ENCODE measurements at places on chromosomes 2 and 18. TPM values are rescaled to one million over a fixed set of nuclear protein-coding genes. Genes with fewer than 3 reads are reported as not detected.

Gene LRRC30
- not detected for total RNA-seq

Gene NR4A2
- total RNA-seq, result 2.9 TPM

Gene DIPK1C
- total RNA-seq, result 0.14 TPM

GRCh38 chr2:109279243-109279860 is 150.3 kb downstream of the SH3RF3 start:
- DNase-seq, result no peak

GRCh38 chr2:114119862-114120261 is 230.0 kb downstream of the ACTR3 start:
- DNase-seq, result no peak

- DNase-seq, result no peak
Measured at GRCh38 chr2:178530625-178531142, 50.4 kb downstream of the PLEKHA3 start.

GRCh38 chr18:13076886-13077285 is 85.7 kb downstream of the CEP192 start:
- DNase-seq, result no peak

- DNase-seq, result no peak
Measured at GRCh38 chr2:9970200-9971044, 18.9 kb downstream of the GRHL1 start.

GRCh38 chr2:18825838-18826237 is 236.5 kb upstream of the NT5C1B start:
- no peak for DNase-seq

- no peak for DNase-seq
Measured at GRCh38 chr2:96830044-96830562, 13.7 kb downstream of the ANKRD23 start.

DNA sequence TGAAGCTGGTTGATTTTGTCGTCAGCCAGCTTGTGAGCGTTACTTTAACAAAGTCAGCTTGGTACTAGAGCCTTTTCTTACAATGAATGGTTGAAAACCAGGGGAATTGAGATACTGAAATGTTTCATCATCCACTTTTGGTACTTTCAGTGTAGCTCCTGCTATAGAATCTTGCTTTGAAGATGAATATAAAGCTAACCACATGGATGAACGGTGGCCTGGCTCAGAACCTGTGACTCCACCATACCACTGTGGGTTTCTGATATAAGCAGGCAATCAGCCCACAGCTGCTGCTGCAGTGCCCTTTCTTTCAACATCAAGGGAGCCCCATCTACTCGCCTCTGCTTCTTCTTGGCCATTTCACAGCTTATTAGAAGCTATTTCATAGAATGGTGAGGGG is 53.2 kb upstream of the GPR45 start:
- no peak for DNase-seq

DNA sequence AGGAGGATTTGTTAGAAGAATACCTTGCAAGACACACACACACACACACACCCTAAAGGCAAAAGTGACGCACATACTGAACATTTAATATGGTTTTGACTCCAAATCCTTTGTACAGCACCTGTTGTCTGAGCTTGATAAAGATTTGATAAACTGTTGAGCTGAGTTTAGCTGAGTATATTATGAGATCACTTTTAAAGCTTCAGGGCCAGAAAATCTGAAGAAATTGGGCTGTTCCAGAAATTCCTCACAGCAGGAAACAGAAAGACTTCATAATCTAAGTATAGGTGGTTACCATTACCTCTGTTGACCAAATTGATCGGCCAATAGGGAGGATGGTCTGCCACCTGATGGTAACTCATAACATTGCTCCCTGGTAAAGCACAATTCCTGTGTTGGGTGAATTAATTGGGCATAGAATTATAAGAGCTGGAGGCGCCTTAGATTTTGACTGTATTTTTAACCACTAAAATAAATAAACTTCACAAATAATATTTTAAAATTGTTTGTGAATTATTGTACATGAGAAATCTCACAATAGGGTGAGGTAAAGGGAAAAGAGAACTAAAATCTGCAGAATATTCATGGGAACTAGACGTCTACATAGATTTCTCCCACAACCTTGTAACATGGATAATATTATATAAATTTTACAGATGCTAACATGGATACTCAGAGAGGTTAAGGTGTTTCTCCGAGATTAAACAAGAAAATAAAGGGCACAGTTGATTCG is 21.8 kb upstream of the RPIA start:
- no peak for DNase-seq
